Endodermal cell (in vitro differentiated cells): ENCODE measurements at places on chromosomes 3 and 15. TPM values are rescaled to one million over a fixed set of nuclear protein-coding genes. Genes with fewer than 3 reads are reported as not detected.

DNA sequence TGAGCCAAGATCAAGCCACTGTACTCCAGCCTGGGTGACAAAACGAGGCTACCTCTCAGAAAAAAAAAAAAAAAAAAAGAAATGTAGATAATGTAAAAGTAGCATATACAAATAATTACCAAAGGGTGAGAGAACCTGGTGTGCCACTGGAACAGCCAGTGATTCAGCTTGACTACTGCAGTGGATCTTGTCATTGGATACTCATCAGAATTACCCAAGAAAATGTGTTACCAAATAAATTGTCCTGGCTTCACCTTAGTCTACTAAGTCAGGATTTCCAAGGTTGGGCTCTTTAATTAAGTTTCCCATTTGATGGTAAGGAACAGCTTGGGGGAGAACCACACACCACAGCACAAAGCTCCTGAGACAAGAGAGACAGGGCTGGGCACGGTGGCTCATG, 1.5 kb downstream of the NICN1 start:
- H3K27me3 ChIP-seq: no peaks in the 10 kb centered on the region
- H3K36me3 ChIP-seq: no peaks in the 10 kb centered on the region
- H3K27ac ChIP-seq: no peak overlapping the region
- H3K4me1 ChIP-seq: peaks cover 3% of the 10 kb centered on the region
- DNase-seq: no peak

DNA sequence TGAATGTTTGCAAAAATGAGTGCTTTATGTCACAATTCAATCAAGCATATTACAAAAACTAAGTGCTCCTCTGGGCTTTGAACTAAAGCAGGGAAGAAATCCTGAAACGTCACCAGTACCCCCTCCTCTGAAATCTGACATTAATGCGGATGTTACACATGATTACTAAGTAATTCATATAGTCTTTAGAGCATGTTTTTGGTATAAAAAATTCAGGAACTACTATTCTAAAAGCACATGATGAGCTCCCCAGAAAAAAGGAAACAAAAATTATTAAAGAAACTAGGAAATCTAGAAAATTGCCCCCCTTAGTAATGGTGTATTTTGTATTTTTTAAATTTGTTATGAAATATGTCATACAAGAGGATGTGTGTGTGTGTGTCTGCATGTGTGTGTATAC, 87.7 kb downstream of the MYO5A start:
- H3K36me3 ChIP-seq: no peaks in the 10 kb centered on the region
- no peak overlapping the region for H3K4me3 ChIP-seq
- no peak overlapping the region for H3K27ac ChIP-seq
- no peak for DNase-seq
- H3K4me1 ChIP-seq: no peaks in the 10 kb centered on the region

- DNase-seq: no peak
- no peaks in the 10 kb centered on the region for H3K36me3 ChIP-seq
- H3K4me1 ChIP-seq: no peaks in the 10 kb centered on the region
- H3K27me3 ChIP-seq: no peaks in the 10 kb centered on the region
Observed at GRCh38 chr3:13219077-13219901, 146.1 kb upstream of the IQSEC1 start.

DNA sequence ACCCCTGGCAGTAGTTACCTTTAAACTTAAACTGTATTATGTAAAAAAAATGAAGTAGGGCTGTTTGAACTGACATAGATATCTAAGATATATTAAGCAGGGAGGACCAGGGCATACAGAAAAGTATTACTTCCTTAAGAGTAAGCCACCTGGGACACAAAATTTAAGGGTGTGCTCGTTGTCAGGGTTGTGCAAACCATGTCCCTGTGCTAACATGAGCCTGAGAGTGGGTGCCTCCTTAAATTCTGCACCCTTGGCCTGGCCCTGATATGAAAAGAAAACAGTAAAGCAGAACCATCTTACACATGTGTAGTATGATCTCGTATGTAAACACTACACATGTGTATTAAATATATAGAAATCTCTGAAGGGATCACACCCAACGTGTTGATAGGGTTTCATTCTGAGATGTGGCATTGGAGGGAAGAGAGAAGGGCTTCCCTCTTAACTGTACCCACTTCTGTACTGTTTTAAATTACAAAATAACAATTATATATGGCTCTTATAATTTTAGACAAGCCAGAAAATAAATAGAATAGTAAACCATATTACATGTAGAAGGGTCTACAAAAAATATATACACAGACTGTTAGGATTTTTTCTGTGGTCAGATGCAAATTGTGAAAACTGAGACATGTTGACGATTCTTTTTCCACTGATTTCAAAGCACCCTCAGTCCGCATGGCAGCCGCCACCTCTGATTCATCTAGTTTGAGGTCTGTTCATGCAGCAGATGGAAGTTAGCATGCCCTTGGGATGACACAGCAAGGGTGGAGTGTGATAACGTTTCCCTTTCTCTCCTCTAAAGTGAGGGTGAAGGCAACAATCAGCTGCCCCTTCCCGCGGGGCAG, 400.8 kb upstream of the PROK2 start:
- H3K4me3 ChIP-seq: no peak overlapping the region
- no peaks in the 10 kb centered on the region for H3K27me3 ChIP-seq
- no peaks in the 10 kb centered on the region for H3K4me1 ChIP-seq

GRCh38 chr15:88680241-88681001, 41.6 kb downstream of the ISG20 start:
- H3K27ac ChIP-seq: no peak overlapping the region
- H3K4me3 ChIP-seq: no peak overlapping the region
- no peak for DNase-seq
- no peaks in the 10 kb centered on the region for H3K4me1 ChIP-seq

DNA sequence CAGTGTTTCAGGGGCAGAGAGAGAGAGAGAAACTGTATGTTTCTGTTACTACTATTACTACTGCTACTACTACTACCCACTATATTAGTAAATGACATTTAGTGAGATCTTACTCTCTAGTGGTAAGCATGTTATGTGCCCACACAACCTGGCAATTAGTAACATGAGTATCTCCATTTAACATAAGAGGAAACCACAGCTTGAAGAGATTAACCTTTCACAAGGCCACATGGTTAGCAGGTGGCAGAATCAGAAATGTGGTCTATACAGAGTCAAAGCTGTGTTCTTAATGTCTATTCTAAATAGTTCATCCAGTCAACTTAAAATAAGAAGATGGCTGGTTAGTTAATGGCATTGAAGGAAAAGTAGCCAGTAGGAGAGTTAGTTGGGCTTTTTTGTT, 961.6 kb downstream of the MCTP2 start:
- H3K27me3 ChIP-seq: no peaks in the 10 kb centered on the region
- H3K36me3 ChIP-seq: no peaks in the 10 kb centered on the region
- H3K27ac ChIP-seq: no peak overlapping the region
- DNase-seq: no peak

DNA sequence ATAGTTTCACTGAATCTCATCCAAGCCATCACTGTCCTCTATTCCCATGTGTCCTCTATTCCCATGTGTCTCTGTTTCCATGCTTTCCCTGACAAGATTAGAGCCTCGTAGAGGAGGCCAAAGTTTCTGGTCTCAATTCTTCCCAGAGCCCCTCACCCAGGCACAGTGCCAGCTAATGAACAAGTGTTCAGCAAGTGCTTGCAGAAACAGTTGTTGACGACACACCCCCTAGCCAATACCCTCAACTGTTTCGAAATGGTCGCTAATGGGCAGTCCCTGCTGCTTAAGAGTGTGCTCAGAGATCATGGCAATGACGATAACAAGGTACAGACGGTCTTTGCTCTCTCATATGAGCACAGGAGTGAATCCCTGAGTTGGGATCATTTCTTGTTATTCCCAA, 73.4 kb downstream of the FAM174B start:
- H3K36me3 ChIP-seq: no peaks in the 10 kb centered on the region
- DNase-seq: no peak
- H3K4me1 ChIP-seq: peaks cover 11% of the 10 kb centered on the region
- H3K4me3 ChIP-seq: no peak overlapping the region
- no peak overlapping the region for H3K27ac ChIP-seq

GRCh38 chr15:91281947-91282346, 181.9 kb downstream of the SV2B start:
- no peak overlapping the region for H3K27ac ChIP-seq
- no peaks in the 10 kb centered on the region for H3K27me3 ChIP-seq
- no peak overlapping the region for H3K4me3 ChIP-seq
- H3K36me3 ChIP-seq: no peaks in the 10 kb centered on the region

PLXND1 gene
- 66.3 and 83.2 TPM in 2 replicates for total RNA-seq

SCAMP5 gene
- total RNA-seq: 21.9 to 26.7 TPM (median 24.3 TPM) in 3 replicates
